Thymus (tissue), 14 donors: ENCODE measurements at places on chromosomes 5 and 9. TPM values are rescaled to one million over a fixed set of nuclear protein-coding genes. Genes with fewer than 3 reads are reported as not detected.

GRCh38 chr5:174943785-174944184 is 219.4 kb downstream of the MSX2 start:
- H3K4me1 ChIP-seq: no peaks in the 10 kb centered on the region
- no peak overlapping the region for H3K27ac ChIP-seq
- DNase-seq: no peak
- no peaks in the 10 kb centered on the region for H3K36me3 ChIP-seq
- no peaks in the 10 kb centered on the region for H3K27me3 ChIP-seq

GRCh38 chr9:75130621-75131230 is 42.4 kb downstream of the OSTF1 start:
- H3K4me1 ChIP-seq: no peaks in the 10 kb centered on the region
- H3K36me3 ChIP-seq: peaks cover 41% of the 10 kb centered on the region
- H3K27me3 ChIP-seq: no peaks in the 10 kb centered on the region
- no peak overlapping the region for H3K4me3 ChIP-seq

- H3K36me3 ChIP-seq: no peaks in the 10 kb centered on the region
- H3K4me3 ChIP-seq: no peak overlapping the region
- DNase-seq: no peak
- no peak overlapping the region for H3K27ac ChIP-seq
- no peaks in the 10 kb centered on the region for H3K4me1 ChIP-seq
Observed at GRCh38 chr5:16791036-16791705, 144.9 kb downstream of the MYO10 start.

- H3K27ac ChIP-seq: no peak overlapping the region
- no peaks in the 10 kb centered on the region for H3K27me3 ChIP-seq
- no peaks in the 10 kb centered on the region for H3K4me1 ChIP-seq
- no peak for DNase-seq
- H3K4me3 ChIP-seq: no peak overlapping the region
Observed at GRCh38 chr5:99674101-99674500, 745.3 kb upstream of the CHD1 start.

DNA sequence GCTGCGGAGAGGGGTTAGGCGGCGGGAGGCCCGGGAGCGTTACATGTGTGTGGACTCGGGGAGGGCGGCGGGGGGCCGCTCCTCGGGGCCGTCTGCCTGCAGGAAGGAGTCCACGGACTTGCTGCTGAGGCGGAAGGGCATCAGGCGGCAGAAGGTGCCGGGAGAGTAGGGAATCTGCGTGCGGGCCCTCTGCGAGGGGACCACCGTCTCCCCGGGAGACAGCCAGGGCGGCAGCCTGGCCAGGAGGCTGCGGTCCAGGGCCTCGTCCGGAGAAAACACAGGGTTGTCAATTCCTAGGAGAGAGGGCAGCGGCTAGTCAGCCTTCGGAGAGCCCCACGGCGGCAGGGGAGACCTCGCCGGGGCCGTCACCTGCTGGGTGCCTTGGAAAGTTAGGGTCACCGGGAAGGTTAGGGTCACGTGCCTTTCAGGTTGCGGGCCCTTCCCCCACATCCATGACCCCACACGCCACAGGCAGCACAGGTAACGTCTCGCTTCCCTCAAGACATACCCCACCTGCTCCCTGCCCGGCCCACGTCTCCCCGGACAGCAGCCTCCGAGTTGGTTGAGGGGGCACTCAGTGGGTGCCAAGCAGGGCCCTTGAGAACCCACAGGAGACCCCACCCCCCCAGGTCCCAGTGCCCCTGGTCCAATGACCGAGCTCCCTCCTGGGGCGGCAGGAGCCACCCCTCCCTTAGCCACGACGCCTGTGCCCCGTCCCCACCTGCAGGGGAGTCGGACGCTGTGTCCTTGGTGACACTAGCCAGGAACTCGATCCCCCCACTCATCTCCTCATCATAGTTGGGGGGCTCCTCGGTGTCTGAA is 32.1 kb downstream of the EXOC3 start:
- H3K4me1 ChIP-seq: peaks cover 20% of the 10 kb centered on the region
- no peak for DNase-seq
- H3K4me3 ChIP-seq: peak overlapping the region; percentile 17

Gene TRPM3
- 4.6 TPM for total RNA-seq

Gene CAVIN4
- 0.38 TPM for total RNA-seq

Gene UBAP2
- total RNA-seq: 31.9 TPM

Gene TBCA
- 150 TPM for total RNA-seq

GRCh38 chr5:139413963-139414362 is 10.1 kb upstream of the SPATA24 start:
- H3K27ac ChIP-seq: no peak overlapping the region
- peaks cover 4% of the 10 kb centered on the region for H3K36me3 ChIP-seq
- H3K27me3 ChIP-seq: no peaks in the 10 kb centered on the region
- no peak for DNase-seq
- no peak overlapping the region for H3K4me3 ChIP-seq

- H3K27me3 ChIP-seq: no peaks in the 10 kb centered on the region
- H3K36me3 ChIP-seq: no peaks in the 10 kb centered on the region
- no peak overlapping the region for H3K4me3 ChIP-seq
- no peak overlapping the region for H3K27ac ChIP-seq
Observed at GRCh38 chr5:11139217-11139865, 378.3 kb upstream of the DAP start.

Gene MED27
- 31.0 TPM for total RNA-seq

Gene FAXDC2
- 2.9 TPM for total RNA-seq

GRCh38 chr5:180548563-180548962 is 42.7 kb downstream of the SCGB3A1 start:
- no peak overlapping the region for H3K27ac ChIP-seq
- H3K4me3 ChIP-seq: no peak overlapping the region
- peaks cover 26% of the 10 kb centered on the region for H3K36me3 ChIP-seq
- no peak for DNase-seq
- H3K4me1 ChIP-seq: no peaks in the 10 kb centered on the region
- H3K27me3 ChIP-seq: no peaks in the 10 kb centered on the region
